ENCODE measurements at places on chromosomes 4 and X.

- no peak for DNase-seq
These were observed 23.4 kb upstream of the G3BP2 start for GRCh38 chr4:75696581-75696980.

GRCh38 chr4:10118048-10119004 is 1.7 kb upstream of the WDR1 start:
- DNase-seq: peak; percentile 24

DNA sequence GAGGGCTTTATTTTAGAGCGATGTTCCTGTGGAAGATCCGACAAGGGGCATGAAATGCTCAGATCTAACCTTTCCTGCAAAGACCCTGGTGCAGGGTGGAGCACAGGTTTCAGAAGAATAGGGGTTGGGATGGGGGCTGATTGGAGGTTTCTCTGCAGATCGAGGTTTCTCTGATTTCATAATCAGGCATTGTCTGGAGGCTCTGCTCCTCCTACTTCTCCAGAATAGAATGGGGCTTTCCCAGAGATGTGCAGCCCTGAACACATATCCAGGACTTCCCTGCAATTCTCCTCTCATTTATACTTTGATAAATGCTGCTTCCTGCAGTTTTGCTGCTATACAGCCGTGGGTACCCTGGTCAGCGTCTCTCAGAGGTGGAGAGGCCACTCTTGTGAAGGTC is 397.6 kb upstream of the BOD1L1 start:
- DNase-seq: no peak

DNA sequence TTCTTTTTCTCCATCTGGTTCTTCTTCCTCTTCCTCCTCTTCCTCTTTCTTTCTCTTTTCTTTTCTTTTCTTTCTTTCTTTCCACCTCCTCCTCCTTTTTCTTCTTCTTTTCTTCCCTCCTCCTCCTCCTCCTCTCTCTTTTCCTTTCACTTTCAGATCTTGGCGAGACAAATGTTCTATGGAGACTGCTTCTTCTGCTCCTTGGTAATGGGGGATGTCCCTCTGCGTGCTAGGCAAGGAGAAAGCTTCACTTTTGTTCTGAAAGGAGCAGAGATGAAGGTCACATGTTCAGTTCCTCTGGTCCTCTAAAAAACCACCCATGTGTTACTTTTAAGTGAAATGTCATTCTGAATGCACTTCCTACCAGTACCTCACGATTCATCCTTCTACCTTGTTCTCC is 33.2 kb downstream of the NBDY start:
- no peak for DNase-seq

DNA sequence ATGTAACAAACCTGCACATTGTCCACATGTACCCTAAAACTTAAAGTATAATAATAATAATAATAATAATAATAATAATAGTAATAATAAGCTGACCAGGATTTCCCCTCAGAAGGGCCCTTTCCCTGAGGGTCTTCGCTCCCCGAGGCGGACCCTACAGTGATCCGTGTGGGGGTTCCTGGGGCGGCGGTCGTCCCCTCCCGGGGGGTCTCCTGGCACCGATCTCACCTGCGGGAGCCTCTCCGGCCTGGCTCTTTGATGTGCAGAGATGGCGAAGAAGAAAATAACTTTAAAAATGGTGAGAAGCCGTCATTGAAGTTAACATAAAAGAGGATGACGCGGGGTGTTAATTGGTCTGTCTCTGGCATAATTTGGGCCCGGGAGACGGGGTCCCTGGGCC is 48.2 kb upstream of the PPP2R3B start:
- DNase-seq: no peak

DNA sequence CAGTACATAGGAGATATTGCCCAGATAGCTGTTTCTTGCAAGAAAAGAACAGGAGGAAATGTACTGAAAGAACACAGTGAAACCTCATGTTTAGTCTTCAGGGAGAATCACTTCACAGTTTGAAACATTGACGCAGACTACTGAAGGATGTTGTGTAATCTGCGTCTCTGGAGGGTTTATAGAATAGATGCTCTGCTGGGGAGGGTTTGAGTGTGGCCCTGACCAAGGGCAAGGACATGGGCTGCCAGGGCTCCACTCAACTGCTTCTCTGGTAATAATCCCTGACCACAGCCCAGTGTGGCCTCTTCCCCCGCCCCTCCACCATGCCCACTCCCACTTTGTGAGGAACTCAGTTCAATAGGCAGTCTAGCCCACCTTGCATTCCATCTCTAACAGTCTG is 15.8 kb upstream of the ACE2 start:
- DNase-seq: peak; percentile 14

GRCh38 chr4:138542191-138542776 is 300.1 kb upstream of the SLC7A11 start:
- DNase-seq: no peak

DNA sequence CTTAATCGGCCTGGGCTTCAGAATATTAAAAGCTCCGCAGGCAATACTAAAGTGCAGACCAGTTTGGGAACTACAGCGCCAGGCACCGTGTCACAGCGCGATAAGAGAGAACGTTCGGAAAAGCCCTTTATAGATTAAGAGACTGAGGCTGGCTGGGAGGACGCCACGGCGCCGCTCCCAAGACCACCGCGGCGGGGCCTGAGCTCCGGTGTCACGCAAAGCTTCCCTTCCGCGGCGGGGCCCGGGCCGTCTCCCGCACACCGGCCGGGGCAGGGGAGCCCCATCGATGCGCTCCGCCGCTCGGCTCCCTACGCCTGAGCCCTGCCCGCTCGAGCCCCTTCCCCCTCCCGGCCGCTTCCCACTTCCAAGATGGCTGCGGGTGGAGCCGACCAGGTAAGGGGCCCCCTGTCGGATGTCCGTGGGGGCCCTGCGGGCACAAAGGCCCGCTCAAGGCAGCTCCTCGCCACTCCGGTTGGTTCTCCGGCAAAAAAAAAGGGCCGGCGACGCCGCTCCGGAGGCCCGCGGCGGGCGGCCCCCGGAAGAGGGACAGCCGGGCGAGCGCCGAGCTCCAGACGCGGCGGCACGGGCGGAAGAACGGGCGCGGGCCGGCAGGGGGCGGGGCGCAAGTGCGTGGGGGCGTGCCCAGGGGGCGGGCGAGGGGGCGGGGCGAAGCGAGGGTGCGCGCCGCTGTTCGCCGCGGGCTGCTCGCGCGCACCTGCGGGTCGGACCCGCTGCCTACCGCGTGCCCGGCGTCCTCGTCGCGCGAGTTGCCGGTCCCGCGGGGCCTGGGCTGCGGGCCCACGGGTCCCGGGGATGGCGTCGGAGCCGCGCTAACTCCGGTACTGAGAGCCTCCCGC is at the start of gene TBC1D14:
TSS of gene TBC1D14 (plus strand) at position 714 of the 857 bp plus-strand sequence. CDS start 13,564 bp downstream, outside the sequence.
- peak; percentile 94 for DNase-seq

DNA sequence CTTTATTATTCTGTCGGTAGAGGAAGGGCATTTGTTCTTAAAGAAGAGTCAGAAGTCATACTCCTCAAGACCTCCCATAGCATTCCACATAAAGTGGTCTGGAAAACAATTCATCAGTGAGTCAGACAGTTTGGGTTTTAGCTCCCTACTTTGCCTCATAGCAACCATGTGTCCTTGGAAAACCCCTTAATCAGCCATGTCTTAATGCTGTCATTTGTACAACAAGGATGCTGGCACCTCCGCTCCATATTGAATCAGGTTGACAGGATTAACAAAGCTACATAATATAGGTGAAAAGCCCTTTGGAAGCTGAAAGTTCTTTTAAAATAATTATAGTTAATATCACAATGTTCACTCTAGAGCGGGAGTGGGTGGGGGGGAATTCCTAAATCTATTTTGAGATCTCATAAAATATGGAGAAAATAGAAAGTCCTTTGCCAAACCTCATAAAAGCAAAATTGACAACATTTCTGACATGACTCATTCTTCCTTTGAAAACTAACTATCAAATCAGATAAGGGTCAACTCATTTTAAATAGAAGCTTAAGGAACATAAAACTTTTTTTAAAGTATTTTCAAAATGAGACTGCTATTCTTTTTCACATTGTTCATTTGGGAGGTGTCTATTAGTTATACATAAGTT is 37.3 kb upstream of the GUCY1A1 start:
- no peak for DNase-seq

All from NB4 (cell line).